ENCODE measurements at places on chromosomes 13 and 19.

- DNase-seq: no peak
Measured at GRCh38 chr13:45276913-45277312, 64.1 kb downstream of the TPT1 start.

DNA sequence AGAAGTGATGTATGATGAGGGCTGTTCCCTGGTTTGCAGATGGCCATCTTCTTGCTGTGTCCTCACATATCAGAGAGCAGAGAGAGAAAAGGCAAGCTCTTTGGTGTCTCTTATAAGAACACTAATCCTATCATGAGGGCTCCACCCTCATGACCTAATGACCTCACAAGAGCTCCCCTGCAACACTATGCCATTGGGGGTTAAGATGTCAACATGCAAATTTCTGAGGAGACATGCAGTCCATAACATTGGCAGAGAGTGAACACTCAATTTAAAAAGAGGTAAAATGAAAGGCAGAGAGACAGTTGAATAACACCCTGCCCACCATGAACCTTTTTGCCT, 10.9 kb downstream of the FAM187B start:
- DNase-seq: no peak

GRCh38 chr19:35703343-35703742, 1.0 kb upstream of the ZBTB32 start:
- no peak for DNase-seq

- DNase-seq: no peak
Measured at GRCh38 chr19:50480281-50481111, 3.8 kb upstream of the GARIN5A start.

Measured in amygdala (tissue), 56 donors.